Activated CD4-positive, alpha-beta T cell treated with anti-CD3 and anti-CD28 coated beads for 36 hours (primary cell): ENCODE measurements at places on chromosomes 6 and 20. TPM values are rescaled to one million over a fixed set of nuclear protein-coding genes. Genes with fewer than 3 reads are reported as not detected.

DDX43 gene
- 0.66 TPM for total RNA-seq

ORC3 gene
- total RNA-seq: 38.8 TPM

PCSK2 gene
- not detected for total RNA-seq

GHRH gene
- not detected for total RNA-seq

MOCS3 gene
- 3.1 TPM for total RNA-seq

COL9A3 gene
- not detected for total RNA-seq

DNA sequence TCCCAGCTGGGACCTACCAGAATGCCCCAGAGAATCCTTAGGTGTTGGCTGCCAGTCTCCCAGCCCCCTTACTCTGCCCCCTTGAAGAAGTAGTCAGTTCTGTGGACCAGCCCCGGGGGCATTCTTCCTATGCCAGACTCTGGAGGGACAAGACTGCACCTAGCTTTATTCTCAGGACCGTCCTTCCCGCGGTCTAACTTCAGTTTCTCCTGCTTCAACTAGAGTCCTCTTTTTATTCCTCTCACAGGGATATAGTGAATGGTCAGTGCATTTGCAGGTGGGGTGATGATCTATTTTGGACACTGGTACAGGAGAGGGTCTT lies 35.9 kb upstream of the MDFI start:
- peaks cover 3% of the 10 kb centered on the region for H3K4me1 ChIP-seq
- H3K27ac ChIP-seq: no peak overlapping the region
- no peaks in the 10 kb centered on the region for H3K27me3 ChIP-seq
- no peak overlapping the region for H3K4me3 ChIP-seq

- peaks cover 19% of the 10 kb centered on the region for H3K36me3 ChIP-seq
- no peaks in the 10 kb centered on the region for H3K27me3 ChIP-seq
- H3K4me3 ChIP-seq: no peak overlapping the region
- DNase-seq: no peak
- H3K4me1 ChIP-seq: peaks cover 4% of the 10 kb centered on the region
Observed at GRCh38 chr6:107361753-107362604, 97.4 kb downstream of the PDSS2 start.

DNA sequence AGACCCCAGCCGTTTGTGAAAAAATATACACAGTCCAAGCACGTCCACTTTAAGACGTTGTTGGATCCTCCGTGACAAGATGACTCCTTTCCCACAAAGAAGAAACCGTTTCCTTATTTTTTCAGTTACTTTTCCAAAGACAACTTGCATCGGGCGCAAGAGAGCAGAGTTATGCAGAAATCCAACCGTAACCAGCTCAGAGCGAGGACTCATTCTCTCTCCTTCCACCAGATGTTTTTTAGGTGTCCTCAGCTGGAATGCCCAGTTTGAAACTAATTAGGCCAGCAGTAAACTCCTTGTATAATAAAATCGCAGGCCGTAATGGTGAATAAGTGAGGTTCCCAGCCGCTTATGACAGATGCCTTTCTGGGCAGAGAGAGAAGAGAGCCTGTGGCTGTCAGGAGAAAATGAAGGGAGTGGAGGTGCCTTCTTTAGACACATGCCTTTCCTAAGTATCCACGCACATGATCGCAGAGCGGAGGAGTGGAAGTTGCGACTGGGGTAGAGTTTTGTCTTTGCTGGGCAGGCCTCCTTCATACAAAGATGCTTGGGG lies 2.8 kb downstream of the EYA2 start:
- no peaks in the 10 kb centered on the region for H3K4me1 ChIP-seq
- H3K4me3 ChIP-seq: no peak overlapping the region

GRCh38 chr6:136639702-136640101 lies 89.5 kb upstream of the MAP7 start:
- DNase-seq: no peak
- H3K4me3 ChIP-seq: no peak overlapping the region
- H3K27me3 ChIP-seq: no peaks in the 10 kb centered on the region
- H3K4me1 ChIP-seq: no peaks in the 10 kb centered on the region
- H3K36me3 ChIP-seq: peaks cover 3% of the 10 kb centered on the region
- no peak overlapping the region for H3K27ac ChIP-seq

DNA sequence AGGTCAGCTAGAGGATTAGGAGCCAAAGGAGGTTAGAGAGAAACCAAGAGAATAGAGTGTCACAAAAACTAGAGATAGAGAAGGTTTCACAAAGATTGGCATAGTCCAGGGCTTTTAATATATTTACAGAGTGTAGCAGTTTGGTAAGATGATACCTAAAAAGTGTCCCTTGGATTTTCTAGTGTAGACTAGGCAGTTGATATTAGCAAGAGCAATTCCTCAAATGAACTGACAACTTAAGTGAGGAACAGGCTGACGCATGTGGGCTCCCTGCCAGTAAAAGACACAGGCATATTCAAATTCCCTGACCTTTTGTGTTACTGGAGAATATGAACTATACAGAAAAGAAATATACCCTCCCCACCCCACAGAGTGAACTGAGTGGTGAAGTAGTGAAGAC lies 40.1 kb downstream of the VTA1 start:
- H3K4me1 ChIP-seq: peaks cover 2% of the 10 kb centered on the region
- no peaks in the 10 kb centered on the region for H3K27me3 ChIP-seq
- H3K36me3 ChIP-seq: peaks cover 10% of the 10 kb centered on the region
- H3K27ac ChIP-seq: no peak overlapping the region
- DNase-seq: no peak

- no peaks in the 10 kb centered on the region for H3K27me3 ChIP-seq
- peaks cover 80% of the 10 kb centered on the region for H3K4me1 ChIP-seq
- peaks cover 32% of the 10 kb centered on the region for H3K36me3 ChIP-seq
- H3K27ac ChIP-seq: no peak overlapping the region
- no peak for DNase-seq
Observed at GRCh38 chr6:15280028-15280427, 34.2 kb downstream of the JARID2 start.

DNA sequence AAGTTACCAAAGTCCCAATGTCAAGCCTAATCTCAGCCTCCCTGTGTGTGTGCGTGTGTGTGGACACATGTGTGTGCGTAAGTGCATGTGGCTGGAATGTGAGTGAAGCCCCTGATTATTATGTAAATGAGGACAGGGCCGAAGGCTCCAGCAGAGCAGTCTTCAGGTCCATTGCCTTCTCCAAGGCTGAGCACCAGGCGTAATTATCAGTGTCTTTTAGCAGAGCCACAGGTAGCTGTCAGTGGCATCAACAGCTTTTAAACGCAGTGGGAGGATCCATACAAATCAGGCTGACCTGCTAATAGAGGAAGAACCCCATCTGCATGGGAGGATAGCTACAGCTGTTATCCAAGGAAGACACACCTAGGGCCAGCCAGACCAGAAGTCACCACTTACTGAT lies 324.3 kb upstream of the MOCS1 start:
- H3K4me3 ChIP-seq: no peak overlapping the region
- peaks cover 9% of the 10 kb centered on the region for H3K27me3 ChIP-seq
- no peak for DNase-seq

GRCh38 chr6:164216839-164217238 lies 802.3 kb downstream of the QKI start:
- no peaks in the 10 kb centered on the region for H3K27me3 ChIP-seq
- DNase-seq: no peak
- H3K36me3 ChIP-seq: no peaks in the 10 kb centered on the region
- H3K4me3 ChIP-seq: no peak overlapping the region
- H3K27ac ChIP-seq: no peak overlapping the region
- H3K4me1 ChIP-seq: no peaks in the 10 kb centered on the region

DNA sequence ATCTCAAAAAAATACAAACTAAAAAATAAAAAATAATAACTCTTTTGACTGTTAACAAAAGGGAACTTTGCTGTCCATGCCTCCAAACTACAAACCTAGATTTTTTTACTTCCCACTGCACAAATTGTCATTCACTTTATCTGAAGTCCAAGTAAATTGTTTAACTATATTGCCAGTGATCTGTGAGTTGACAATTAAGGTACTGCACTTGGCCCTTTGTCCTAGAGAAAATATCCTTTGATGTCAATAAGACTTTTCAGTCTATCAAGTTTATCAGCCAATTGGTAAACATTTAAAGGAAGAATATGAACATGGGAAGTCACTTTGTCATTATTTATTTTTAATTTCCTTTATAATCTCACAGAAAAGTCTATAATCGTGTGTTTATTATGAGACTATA lies 19.3 kb upstream of the EPB41L2 start:
- H3K27ac ChIP-seq: no peak overlapping the region
- no peak overlapping the region for H3K4me3 ChIP-seq
- no peaks in the 10 kb centered on the region for H3K4me1 ChIP-seq
- H3K36me3 ChIP-seq: peaks cover 3% of the 10 kb centered on the region
- H3K27me3 ChIP-seq: no peaks in the 10 kb centered on the region

DNA sequence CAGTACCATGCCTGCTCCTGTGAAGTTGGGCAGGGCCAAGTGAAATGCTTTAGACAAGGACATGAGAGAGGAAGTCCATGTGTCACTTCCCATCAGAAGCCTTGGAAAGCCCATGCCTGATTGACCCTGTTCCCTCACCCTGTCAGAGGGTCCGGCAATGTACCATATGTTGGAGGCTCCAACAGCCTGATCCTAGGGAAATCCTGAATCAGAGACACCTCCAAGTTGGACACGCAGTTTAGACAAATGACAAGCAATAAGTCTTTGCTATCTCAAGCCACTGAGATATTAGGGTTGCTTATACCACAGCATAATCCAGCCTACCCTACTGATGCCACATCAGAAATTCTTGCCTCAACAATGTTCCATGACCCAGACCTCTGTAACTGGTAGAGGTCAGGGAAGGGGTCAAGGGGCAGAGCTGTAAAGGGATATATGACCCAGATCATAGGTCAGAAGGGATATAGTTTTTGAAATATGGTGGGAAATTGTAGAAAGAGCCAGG lies 174.8 kb downstream of the HACE1 start:
- no peak overlapping the region for H3K4me3 ChIP-seq
- no peak overlapping the region for H3K27ac ChIP-seq
- no peak for DNase-seq
- H3K27me3 ChIP-seq: no peaks in the 10 kb centered on the region

GRCh38 chr20:6157345-6157744 lies 34.5 kb upstream of the FERMT1 start:
- H3K27ac ChIP-seq: no peak overlapping the region
- peaks cover 21% of the 10 kb centered on the region for H3K27me3 ChIP-seq
- no peaks in the 10 kb centered on the region for H3K4me1 ChIP-seq
- DNase-seq: no peak

- peaks cover 3% of the 10 kb centered on the region for H3K36me3 ChIP-seq
- no peaks in the 10 kb centered on the region for H3K27me3 ChIP-seq
- H3K27ac ChIP-seq: no peak overlapping the region
- H3K4me1 ChIP-seq: peaks cover 43% of the 10 kb centered on the region
- H3K4me3 ChIP-seq: no peak overlapping the region
Observed at GRCh38 chr6:14786008-14786407, 459.9 kb upstream of the JARID2 start.

- H3K36me3 ChIP-seq: no peaks in the 10 kb centered on the region
- no peak overlapping the region for H3K27ac ChIP-seq
- DNase-seq: no peak
- no peak overlapping the region for H3K4me3 ChIP-seq
- H3K27me3 ChIP-seq: peaks cover 69% of the 10 kb centered on the region
Observed at GRCh38 chr6:167712731-167713475, 113.8 kb upstream of the AFDN start.

GRCh38 chr20:17841751-17842215 lies 126.8 kb downstream of the SNX5 start:
- H3K36me3 ChIP-seq: no peaks in the 10 kb centered on the region
- no peak for DNase-seq
- H3K4me3 ChIP-seq: no peak overlapping the region
- H3K27me3 ChIP-seq: no peaks in the 10 kb centered on the region
- no peak overlapping the region for H3K27ac ChIP-seq

GRCh38 chr6:119961450-119961849 lies 611.9 kb upstream of the MAN1A1 start:
- DNase-seq: no peak
- H3K27ac ChIP-seq: no peak overlapping the region
- no peaks in the 10 kb centered on the region for H3K27me3 ChIP-seq
- H3K36me3 ChIP-seq: no peaks in the 10 kb centered on the region

DNA sequence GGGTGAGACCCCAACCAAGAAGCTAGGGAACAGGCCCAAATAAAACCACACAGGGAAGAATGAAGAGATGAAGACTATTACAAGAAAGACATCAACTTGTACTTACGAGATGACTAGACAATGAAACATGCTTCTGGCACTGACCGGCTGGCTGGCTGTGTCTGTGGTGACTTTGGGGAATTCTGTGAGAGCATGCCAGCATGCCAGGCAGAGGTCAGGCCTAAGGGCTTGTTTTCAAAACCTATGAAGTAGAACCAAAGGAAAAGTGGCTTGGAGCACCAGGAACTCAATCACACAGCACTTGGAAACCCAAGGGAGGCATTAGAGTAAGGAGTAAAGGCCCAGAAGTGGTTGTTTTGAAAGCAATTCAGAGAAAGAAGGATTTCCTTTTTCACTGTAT lies 28.4 kb upstream of the GSTA3 start:
- H3K27me3 ChIP-seq: peaks cover 3% of the 10 kb centered on the region
- DNase-seq: no peak
- H3K4me1 ChIP-seq: no peaks in the 10 kb centered on the region
- H3K4me3 ChIP-seq: no peak overlapping the region
- no peaks in the 10 kb centered on the region for H3K36me3 ChIP-seq
- H3K27ac ChIP-seq: no peak overlapping the region

DNA sequence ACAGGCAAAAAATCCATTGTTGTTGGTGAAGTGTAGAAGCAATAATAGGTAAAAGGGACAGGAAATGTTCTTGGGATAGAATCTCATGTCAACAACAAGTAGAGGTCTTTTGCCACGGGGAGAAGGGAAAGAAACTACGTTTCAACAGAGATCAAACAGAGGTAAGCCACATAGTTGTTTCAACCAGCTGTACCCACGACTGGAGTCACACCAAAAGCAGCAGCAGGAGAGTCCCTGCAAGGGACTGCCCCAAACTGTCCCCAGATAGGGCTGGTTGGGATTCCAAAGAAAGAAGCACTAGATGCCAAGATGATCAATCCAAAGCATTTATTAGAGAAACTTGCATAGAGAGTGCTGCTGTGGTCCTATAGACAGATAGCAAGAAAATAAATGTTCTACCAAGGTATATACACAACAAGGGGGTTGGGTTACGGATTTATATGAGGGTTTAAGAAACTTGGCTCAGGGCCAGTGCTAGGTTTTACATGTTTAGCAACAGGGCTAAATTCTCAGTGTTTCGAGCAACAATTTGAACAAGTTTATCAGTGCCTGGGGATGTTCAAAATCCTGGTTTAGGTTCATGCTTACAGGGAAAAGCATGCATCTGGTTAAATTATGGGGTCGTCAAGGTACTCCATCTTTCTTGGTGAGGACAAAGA lies 466.5 kb downstream of the MMUT start:
- no peak for DNase-seq
- H3K36me3 ChIP-seq: no peaks in the 10 kb centered on the region
- H3K27ac ChIP-seq: no peak overlapping the region
- no peak overlapping the region for H3K4me3 ChIP-seq
